Left ventricle myocardium inferior (tissue), 1 donor: ENCODE measurements at places on chromosomes 11 and 22. TPM values are rescaled to one million over a fixed set of nuclear protein-coding genes. Genes with fewer than 3 reads are reported as not detected.

GRCh38 chr22:20015971-20016733 lies 471 bp downstream of the ARVCF start:
- DNase-seq, result no peak

The NCR3LG1 gene
- 0.80 TPM for total RNA-seq

The PLEKHB1 gene
- 22.4 TPM for total RNA-seq

DNA sequence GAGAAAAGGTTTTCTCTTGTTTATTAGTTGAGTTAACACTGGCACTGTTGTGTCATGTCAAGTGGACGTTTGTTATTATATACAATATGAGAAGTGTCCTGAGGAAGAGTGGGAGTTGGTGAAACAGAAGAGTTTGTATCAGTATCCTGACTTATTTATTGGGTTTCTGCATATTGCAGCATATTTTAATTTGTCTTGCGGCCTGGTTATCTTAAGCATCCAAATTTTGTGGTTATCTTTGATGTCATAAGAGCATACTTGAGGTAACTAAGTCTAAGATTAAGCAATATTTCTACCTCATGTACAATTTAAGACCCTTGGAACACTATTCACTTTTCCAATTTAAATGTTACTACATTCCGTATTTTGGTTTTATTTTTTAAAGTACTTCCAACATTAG lies 103.5 kb downstream of the DDX10 start:
- DNase-seq, result no peak

The TSGA10IP gene
- total RNA-seq, result not detected

GRCh38 chr22:34975721-34976120 lies 90.2 kb upstream of the ISX start:
- no peak for DNase-seq

- DNase-seq, result no peak
These were observed 95.7 kb upstream of the UBASH3B start for GRCh38 chr11:122559734-122560382.

- DNase-seq, result no peak
These were observed 7.1 kb downstream of the MGAT3 start for GRCh38 chr22:39463931-39464390.

- no peak for DNase-seq
These were observed 148.6 kb downstream of the LDLRAD3 start for GRCh38 chr11:36092314-36093030.

GRCh38 chr11:14455648-14456430 lies 43.8 kb downstream of the COPB1 start:
- DNase-seq, result no peak

- no peak for DNase-seq
These were observed 20.9 kb downstream of the LIMK2 start for GRCh38 chr22:31233001-31233400.

The NXPE2 gene
- 0.22 TPM for total RNA-seq

DNA sequence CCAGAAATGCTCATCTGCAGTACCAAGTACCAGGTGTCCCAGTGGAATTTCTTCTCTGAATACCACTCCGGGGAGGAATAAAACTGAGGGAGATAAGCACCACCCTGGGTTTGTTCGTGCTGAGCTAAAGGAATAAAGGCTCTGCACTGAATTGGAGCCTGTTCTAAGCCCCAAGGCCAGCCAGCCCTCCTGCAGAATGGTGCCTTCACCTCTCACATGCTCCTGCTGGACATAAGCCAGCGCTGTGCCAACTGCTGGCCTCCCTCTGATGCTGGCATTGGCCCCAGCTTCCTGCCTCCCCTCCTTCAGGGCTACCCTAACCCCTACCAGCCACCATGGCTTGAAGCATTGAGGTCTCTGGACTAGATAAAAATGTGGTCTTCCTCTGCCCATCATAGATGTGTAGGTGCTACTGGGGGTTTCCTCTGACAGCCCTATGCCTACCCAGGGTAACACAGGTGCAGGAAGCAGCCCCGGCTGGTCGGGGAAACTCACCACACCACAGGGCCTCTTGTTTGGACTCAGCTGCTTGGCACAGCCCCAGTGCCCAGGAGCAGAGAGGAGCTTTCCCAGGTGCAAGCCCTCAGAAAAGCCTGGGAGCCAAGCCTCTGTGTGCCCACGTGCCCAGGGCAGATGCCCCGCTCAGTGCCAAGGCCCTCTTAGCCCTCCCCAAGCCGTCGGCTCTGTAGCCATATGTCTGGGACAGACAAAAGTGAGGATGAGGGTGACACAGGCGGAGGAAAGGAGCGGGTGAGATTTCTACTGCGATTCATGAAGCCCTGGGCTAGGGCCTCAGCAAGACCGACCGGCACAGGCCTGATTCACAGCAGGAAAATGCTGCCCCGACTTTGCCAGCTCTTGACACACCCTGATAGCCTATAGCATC lies 34.1 kb upstream of the JAM3 start:
- DNase-seq, result no peak

GRCh38 chr11:130427581-130428315 lies 661 bp downstream of the ADAMTS8 start:
- DNase-seq, result peak; percentile 24

DNA sequence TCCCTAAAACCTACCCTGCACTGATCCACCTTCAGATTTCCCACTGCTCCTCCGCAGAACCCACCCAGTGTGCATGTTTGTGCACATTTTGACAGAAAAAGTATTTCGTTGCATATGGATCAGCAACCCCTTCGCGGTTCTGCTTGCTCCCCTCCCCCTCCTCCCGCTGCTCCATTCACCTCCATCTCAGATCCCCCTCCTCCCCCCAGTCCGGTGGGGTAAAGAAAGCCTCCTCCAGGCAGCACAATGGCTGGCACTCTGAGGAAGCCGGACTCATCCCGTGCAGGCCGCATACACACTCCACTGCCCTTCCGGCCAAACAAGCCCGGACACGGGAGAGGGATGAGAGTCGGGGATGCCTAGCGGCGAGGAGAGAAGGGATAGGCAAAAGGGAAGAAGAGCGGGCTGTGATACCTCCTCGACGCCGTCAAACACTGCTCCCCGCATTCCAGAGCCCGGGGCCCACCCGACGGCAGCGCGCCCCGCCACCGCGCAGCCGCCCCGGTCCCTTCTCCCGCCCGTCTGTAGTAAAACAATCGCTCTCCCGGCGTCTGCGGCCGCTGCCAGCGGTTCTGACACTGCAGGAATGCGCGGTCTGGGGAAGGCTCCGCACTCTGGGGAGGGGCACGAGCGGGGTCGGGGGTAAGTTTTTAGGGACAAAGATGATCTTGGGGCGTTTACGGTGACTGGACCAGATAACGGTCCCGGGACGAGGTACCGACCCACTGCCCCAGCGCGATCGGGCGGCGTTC lies 915 bp downstream of the FEZ1 start:
- peak; percentile 37 for DNase-seq

DNA sequence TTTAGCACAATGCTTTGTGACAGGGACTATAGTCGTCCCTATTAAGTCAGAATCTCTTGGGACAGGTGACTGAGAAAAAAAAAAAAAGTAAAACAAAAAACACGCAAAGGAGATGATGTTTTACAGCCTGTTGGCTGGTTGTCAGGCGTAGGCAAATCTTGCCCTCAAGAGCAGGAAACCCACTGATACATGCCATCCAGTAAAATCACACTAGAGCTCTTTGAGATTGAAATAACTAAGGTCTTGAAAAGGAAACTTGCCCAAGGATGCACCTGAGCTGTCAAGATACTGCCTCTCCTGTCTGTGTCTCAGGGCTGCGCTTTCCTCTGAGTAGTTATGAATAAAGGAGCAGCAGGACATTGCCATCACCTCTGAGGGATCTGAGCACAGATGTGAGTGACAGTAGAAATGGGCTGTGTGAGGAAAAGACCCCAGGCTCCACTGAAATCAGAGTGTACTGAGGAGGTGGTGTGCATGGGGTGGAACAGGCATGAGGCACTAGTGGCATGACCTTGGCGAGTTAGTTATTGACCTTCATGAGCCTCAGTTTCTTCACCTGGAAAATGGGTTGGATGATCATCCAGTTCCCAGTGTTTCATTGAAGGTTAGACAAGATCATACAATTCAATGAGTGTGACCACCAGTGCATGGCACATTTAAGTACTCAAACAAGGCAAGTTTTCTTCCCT lies 23.3 kb downstream of the MICAL2 start:
- no peak for DNase-seq

DNA sequence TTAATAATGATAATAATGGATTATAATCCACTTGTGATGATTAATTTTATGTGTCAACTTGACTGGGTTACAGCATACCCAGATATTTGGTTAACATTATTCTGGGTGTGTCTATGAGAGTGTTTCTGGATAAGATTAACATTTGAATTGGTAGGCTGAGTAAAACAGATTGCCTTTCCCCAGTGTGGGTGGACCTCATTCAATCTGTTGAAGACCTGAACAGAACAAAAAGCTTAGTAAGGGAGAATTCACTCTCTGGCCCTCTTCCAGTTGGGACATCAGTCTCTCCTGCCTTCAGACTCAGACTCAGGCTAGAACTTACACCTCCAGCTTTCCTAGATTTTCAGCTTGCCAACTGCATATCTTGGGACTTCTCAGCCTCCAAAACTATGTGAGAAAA lies 37.3 kb upstream of the RRAS2 start:
- no peak for DNase-seq

GRCh38 chr11:95142431-95142830 lies 52.8 kb downstream of the ENDOD1 start:
- no peak for DNase-seq

DNA sequence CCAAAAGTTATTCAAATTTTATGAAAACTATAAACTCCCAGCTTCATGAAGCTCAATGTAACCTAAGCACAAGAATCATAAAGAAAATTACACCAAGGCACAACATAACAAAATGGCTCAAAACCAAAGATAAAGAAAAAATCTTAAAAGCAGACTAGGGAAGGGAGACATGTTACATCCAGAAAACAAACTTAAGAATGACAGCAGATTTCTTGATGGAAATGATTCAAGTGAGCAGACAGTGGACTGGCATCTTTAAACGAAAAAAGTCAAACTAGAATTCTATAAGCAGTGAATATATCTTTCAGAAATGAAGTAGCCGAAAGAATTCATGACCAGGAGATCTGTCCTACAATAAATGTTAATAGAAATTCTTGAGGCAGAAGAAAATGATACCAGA lies 75.6 kb downstream of the SHANK2 start:
- no peak for DNase-seq

The GLB1L2 gene
- 0.30 TPM for total RNA-seq

- no peak for DNase-seq
These were observed 403.6 kb downstream of the TBC1D22A start for GRCh38 chr22:47166033-47166404.

DNA sequence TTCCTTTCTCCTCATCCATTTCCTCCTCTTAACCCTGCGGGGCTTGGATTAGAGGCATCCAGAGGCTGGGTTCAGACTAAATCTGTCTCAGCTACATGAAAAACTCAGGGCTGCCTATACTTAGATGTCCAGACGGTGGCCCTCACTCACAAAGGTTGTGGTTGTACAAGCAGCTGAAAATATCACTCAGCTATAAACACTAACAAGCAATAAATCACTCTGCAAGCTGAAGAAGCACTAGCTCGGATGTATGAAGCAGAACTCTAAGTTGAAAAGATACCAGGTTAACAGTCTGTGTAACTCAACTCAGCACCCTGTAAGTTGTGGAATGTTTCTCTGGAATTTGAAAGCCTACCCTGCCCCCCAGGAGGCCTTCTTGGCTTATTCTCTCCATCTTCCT lies 82.9 kb downstream of the EXT2 start:
- DNase-seq, result no peak

The TRIM6 gene
- 0.58 TPM for total RNA-seq

The FAM227A gene
- 1.0 TPM for total RNA-seq
